ENCODE measurements at places on chromosomes 7 and 10.

DNA sequence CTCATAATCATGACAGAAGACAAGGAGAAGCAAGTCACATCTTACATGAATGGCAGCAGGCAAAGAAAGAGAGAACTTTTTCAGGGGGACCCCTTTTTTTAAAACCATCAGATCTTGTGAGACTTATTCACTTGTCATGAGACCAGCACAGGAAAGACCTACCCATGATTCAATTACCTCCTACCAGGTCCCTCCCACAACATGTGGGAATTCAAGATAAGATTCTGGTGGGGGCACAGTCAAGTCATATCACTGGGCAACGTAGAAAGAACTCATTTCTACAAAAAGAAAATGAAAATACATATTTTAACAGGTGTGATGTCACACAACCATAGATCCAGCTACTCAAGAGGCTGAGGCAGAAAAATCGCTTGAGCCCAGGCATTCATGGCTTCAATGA is 304.1 kb downstream of the IPMK start:
- DNase-seq = no peak

GRCh38 chr10:6423004-6423403 is 157.1 kb downstream of the PRKCQ start:
- DNase-seq = no peak

DNA sequence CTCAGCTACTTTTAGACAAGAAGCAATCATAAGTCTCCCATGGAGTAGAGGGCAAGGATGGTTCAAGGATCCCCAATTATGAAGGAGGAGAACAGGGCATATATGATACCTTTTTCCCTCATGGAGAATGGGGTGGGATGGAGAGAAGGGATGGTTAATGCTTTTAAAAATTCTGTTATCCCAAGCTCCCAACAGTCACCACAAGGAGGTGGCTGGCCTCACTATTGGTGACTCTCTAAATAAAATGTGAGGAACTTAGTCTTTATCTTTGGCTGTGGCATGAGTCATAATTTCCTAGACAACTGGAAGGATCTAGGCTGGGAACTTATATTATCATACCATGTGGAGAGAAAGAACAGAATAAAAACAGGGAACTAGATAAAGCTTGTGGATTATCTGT is 297.0 kb downstream of the PHTF2 start:
- DNase-seq = peak; percentile 77

GRCh38 chr7:157565981-157566630 is 229.3 kb downstream of the DNAJB6 start:
- DNase-seq = no peak

- no peak for DNase-seq
These were observed 38.2 kb downstream of the CDH23 start for GRCh38 chr10:71434760-71435394.

GRCh38 chr10:123746061-123746460 is 79.9 kb downstream of the GPR26 start:
- no peak for DNase-seq

- DNase-seq = no peak
These were observed 127.1 kb upstream of the THSD7A start for GRCh38 chr7:11959121-11959520.

DNA sequence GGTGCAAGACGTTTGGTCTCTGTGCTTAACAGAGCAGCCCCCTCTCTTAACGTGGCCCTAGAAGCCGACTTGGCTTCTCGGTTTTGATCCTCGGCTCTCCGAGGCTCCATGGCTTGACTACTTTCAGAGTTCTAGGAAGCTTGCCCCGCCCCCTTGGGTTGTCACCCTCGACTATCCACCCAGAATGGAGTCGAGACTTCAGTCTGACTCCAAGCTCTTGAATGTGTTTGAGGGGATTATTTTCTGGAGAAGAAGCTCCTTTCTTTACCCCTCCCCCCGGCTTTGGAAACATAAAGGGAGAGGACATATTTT is 448 bp downstream of the SEC24C start:
- DNase-seq = no peak

- no peak for DNase-seq
These were observed 36.1 kb downstream of the RALA start for GRCh38 chr7:39659356-39660013.

DNA sequence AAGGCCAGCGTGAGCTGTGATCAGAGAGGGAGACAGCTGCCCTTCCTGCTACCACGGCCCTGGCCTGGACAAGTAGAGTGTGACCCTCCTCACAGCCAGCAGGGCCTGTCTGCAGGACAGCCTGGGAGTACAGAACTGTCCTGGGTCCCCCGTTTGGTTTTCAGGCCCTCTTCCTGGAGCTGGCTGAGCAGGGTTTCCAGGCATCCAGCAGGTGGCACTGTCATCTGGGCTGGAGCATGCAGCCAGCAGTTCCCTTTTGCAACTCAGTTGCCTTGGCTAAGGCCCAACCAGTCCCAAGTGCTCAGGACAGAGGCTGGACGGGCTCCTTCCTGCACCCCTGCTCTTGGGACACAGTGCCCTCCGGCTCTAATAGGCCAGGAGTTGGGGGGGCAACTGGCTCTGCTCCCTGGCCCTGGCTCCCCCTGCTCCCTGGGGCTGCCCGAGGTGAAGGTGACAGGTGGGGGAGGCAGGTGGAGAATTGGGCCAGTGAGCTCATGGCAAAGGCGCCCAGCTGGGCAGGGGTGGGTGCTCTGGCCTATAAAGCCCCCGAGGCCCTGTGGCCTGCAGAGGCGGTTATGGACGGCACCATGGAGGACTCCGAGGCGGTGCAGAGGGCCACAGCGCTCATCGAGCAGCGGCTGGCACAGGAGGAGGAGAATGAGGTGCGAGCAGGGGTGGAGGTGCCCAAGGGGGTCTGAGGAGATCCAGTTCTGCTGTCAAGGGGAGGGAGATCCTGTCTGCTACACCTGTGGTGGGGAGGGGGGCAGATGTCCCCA is at the start of gene ANKRD2:
TSS of gene ANKRD2 (plus strand) at position 566 of the 776 bp plus-strand sequence. CDS start at position 576, 10 bp downstream.
- peak; percentile 44 for DNase-seq

DNA sequence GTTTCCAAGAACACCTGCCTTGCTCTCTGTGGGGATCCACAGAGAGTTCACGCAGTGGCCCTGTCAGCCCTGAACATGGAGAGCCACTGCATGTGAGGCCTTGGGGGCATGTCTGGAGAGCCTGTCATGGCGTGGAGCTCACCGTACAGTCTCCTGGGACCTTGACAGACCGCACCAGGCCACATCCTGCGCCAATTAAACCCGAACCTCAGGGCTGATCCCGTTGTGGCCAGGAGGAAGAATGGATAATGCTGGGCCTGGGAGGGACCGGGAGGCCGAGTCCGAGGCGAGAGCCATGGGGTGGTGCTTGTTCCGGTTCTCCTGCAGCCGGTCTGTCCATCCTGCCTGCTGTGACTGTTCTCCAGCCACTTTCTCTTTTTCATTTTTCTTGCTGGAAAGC is 68.7 kb downstream of the DNAJB6 start:
- DNase-seq = no peak

GRCh38 chr7:49763791-49764190 is 9.6 kb upstream of the VWC2 start:
- no peak for DNase-seq

DNA sequence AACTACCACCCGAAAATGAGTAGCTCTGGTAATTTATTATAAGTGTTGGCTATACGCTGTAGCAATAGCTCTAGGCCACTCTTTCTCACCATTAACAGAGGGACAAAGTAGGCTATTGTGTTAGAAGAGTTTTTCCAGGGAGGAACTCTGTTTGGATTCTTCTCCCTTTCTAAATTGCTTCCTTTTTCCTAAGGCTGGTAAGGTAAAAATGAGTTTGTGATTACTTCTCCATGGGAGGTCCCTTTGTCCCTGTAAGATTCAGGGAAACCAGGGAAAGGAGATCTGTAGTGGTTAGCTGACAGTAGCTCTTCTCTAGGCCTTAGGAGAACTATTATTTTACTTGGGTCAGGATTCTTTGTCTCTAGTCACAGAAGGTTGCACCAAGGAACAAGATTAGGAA is 23.2 kb upstream of the SEMA3E start:
- DNase-seq = no peak

All from NCI-H226 (cell line).